NCI-H2171 treated with DMSO at 0.1 percent for 48 hours (cell line): ENCODE measurements at places on chromosomes 6 and 20.

- DNase-seq: no peak
Observed at GRCh38 chr6:146990821-146991798, 213.1 kb upstream of the STXBP5 start.

GRCh38 chr6:142613981-142614380, 312.2 kb downstream of the ADGRG6 start:
- no peak for DNase-seq

DNA sequence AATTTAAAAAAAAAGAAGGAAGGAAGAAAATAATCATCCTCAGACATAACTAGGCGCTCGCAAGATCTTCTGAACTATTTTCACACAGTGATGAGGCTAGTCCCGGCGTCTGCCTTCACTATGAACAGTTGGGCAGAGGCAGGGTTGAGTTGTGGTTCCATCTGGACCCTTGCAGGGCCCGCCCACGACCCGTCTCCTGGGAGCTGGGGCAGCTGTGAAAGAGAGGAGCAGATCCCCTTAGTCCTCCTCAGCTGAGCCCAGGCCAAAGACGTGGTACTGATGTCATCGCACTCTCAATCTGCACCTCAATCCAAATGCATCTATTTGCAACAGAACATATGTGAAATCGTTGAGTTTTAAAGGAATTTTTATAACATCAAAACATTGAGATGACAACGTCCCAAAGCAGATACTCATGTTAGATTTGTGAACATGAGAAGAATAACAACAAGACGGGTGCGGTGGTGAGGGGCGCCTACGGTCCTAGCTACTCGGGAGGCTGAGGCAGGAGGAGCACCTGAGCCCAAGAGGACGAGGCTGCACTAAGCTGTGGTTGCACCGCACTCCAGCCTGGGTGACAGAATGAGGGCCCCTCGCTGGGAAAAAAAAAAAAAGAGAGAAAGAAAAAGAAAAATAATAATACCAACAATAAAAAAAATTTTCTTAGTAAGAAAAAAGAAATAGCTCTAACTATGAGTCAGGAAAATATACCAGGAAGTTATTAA, 15.3 kb downstream of the TCFL5 start:
- DNase-seq: peak; percentile 98

DNA sequence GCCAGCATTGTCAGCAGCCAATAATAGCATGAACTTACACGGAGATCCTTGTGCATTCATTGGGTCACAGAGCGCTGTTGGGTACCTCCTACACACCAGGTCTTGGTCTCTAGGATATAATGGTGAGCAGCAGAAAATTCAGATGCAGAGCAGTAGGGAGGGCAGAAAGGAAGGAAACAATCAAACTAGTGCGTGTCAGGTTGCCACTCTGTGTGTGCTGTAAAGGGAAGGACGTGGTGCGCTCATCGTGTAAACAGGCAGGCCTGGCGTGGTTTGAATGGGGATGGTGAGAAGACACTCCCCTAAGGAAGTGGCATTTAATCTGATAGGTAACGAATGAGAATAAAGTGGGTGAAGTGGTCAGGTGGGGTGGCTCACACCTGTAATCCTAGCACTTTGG, 336.4 kb downstream of the CDH26 start:
- DNase-seq: no peak

- DNase-seq: no peak
Observed at GRCh38 chr6:166336847-166337246, 5.5 kb downstream of the SFT2D1 start.

GRCh38 chr6:119148098-119148824, 69.8 kb upstream of the FAM184A start:
- peak; percentile 67 for DNase-seq

- no peak for DNase-seq
Observed at GRCh38 chr6:37643851-37644672, 53.6 kb downstream of the MDGA1 start.
